ENCODE measurements at places on chromosomes 4 and X.

DNA sequence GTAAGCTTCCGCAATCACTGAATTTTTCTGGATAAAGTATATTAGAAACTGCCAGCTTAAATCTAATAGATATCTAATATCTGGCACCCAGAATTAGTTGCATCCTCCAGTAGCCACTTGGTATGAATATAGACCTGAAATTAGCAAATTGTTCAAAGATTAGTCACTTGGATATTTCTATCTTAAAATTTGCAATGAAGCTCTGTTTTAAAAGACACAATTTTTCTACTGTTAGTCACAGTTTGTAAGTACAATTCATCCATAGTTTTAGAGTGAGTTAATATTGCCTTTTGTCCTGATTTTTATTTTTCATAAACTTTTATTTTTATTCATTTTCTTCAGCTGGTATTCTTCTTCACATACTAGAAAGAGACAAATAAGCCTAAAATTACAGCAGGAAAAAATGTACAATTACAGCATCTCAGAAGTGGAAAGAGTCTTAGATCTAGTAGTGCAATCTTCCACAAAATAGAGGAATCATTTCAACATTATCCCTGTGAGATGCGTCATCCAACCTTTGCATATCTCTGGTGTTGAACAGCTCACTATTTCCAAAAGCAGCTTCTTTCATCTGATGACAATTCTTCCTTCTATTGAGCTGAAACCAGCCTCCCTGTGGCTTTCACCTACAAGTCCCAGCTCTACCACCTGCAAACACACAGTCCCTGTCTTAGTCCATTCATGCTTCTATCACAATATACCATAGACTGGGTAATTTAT, 190.0 kb upstream of the AR start:
- no peak for DNase-seq

DNA sequence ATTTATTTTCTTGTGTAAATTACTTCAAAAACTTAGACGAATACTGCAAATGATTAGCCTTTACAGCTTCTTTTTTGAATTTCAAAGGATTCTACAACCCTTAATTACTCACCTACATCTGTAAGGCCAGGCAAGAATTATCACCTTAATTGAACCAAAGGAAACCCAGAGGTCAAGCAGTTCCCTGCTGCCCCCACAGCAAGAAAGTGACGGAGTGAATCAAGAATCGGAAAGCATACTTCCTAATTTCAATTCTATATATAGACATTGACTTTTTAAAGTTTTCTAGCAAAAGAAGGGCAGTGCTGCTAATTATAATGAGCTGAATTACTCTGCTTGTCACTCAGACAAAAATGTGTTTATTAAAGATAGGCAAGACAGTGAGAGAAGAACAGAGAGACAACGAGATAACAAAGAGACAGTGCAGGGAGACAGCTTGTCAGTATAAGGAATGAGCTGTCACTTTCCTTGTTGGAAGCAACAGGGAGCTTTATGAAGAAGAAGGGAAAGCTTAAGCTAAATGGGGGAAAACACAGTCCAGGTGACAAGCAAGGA, 47.5 kb upstream of the SPANXN4 start:
- DNase-seq: no peak

DNA sequence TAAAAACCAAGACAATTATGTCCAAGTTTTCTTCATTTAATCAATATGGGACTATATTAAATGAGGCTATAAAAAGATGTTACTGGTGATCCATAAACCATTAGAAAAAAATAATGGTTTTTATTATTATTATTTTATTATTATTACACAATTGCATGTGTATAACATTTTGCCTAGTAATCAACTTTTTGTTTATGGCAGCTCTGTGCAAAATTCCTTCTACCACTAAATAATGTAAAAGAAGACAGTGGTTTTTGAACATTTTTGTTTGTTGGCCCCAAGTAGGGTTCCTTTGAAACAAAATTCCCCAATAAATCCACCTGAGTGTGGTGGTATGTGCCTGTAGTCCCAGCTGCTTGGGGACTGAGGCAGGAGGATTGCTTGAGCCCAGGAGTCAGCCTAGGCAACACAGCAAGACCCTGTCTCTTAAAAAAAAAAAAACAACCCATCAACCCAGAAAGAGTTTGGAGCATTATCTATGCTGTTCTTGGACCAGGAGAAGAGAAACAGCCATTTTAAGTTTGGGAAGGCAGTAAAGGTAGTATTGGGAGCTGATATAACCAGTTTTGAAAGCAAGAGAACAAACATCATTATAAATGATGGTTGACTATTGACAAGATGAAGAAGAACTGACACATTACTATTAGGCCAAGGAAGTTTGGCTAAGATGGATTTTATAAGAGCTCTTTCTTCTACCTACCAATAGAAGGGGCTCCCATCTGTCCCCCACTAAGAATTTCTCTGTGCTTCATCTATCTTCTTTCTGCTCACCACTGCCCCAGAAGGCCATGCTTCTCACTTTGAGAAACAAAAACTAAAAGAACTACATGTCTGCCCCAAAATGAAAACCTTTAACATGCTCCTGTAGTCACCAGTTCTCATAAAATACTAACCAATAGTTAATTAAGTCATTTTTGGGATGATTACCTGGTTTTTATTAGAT, 2.2 kb downstream of the TMEM156 start:
- no peak for DNase-seq

DNA sequence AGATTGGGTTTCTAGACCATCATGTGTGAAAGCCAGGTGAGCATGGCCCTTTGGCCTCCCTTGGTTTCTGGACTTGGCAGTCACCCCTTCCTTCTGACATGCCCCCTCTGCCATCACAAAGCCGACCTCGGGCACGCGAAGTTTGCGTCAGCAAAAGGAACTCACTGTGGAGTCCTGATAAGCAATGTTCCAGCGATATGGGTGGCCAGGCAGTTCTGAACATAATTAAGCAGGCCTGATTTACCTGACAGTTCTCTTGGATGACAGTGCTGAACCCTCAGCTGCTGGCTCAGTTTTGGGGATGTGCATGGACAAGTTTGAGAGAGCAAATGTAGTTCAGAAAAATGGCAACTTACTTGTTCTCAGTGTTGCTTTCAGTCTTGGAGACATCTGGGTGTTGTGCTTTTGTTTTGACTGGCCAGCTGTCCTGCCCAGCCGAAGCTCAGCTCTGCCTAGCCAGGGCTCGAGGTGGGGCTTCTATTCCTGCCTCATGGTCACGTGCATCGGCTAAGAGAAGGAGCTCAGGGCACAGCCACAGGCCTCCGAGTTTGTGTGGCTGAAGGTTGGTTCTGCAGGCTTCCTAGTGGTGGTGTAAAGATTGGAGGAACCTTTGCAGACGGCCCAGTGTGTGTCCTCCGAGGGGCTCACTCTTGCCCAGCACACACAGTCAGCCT, 78.3 kb downstream of the CLDN34 start:
- no peak for DNase-seq

GRCh38 chr4:148730082-148730640, 287.9 kb upstream of the NR3C2 start:
- DNase-seq: no peak

GRCh38 chr4:24607334-24607733, 23.0 kb upstream of the DHX15 start:
- no peak for DNase-seq

- no peak for DNase-seq
Measured at GRCh38 chr4:75146223-75146622, 213.3 kb downstream of the PARM1 start.

- DNase-seq: no peak
Measured at GRCh38 chr4:117783716-117784115, 250.6 kb upstream of the NDST3 start.

GRCh38 chrX:15204130-15204751, 65.6 kb downstream of the ASB9 start:
- DNase-seq: no peak

DNA sequence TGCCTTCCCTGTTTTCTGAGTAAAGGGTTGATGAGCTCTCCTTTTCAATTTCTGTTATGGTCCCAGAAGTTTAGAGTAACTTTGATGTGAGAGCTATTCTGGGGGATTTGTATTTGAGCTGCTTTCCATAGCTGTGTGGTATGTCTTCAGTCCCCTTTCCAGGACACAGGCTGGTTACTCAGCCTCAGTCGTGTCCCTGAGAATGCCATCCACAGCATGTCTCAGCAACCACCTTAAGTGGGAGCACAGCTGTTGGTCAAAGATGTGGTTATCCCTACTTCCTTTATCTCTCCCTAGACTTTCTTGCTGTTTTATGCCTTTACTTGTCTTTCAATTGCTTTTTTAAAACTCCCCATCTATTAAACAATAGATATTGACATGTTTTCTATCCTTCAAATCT, 37.8 kb downstream of the RNF175 start:
- DNase-seq: no peak

DNA sequence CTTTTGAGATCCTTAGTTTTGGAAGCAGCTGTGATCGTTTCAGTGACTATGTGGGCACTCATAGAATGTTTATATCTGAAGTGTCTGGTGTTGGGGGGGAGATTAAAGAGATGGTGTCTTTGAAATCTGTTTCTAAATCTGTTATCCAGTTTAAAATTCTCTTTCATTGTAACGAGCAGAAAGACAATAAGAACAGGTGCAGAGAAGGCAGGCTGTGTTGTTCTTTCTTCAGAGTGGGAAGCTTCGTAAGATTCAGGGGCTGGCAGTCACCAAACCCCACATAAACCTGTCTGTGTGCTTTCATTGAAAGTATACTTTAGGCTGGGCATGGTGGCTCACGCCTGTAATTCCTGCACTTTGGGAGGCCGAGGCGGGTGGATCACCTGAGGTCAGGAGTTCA, 16.3 kb upstream of the DHRSX start:
- no peak for DNase-seq

DNA sequence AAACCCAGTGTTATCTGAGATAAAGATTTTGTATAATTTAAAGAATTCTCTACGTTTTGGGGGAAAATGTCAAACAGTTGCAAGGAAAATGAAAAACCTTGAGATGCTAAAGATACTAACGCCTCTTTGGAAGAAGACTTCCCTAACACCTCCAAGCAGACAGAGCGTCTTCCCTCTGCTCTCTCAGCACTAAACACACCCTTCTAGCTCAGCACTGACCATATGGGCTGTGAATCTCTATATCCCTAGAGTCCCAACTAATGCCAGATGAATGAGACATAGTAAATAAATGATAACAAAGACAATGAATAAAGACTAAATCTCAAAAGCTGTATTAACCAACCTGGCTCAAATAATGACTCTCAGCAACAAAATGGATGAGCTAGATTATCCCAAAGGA, 13.3 kb downstream of the FUNDC1 start:
- DNase-seq: no peak

- no peak for DNase-seq
Measured at GRCh38 chr4:25343671-25344070, 31.1 kb downstream of the ZCCHC4 start.

DNA sequence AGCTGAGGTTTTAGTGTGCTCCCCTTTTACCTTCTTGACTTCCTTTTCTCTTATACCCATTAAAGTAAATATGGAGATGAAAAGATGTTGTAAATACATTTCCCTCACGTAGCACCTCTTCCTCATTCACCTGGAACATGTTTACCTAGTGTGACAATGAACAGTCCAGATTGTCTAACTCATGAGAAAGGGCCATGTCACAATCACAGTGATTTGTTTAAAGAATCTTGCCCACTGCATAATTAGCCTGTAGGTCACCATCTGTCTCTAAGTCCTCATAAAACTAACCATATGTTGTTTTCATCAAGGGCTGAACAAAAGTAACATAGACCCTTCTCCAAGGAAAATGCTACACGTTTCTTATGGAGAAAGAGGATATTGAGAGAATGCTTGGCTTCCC, 85.7 kb downstream of the TSPAN5 start:
- DNase-seq: no peak

- DNase-seq: no peak
Measured at GRCh38 chr4:177986236-177986635, 544.0 kb upstream of the AGA start.

DNA sequence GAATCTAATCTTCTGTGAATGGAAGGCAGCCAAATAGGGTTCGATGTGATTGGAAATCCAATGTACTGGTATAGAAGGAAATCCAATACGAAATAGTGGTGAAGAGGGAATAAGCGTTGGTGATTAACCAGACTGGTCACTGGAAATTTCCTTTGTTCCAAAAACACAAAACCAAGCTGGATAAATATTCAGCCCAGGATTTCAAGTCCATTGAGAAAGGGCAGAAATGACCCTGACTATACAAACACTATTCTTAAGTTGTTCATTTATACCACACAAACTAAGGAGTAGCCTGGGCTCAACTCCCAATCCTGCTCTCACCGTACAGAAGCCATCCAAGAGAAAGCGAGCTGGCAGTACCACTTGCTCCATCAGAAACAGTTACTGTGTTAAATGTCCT, 32.2 kb downstream of the PCDH19 start:
- no peak for DNase-seq

DNA sequence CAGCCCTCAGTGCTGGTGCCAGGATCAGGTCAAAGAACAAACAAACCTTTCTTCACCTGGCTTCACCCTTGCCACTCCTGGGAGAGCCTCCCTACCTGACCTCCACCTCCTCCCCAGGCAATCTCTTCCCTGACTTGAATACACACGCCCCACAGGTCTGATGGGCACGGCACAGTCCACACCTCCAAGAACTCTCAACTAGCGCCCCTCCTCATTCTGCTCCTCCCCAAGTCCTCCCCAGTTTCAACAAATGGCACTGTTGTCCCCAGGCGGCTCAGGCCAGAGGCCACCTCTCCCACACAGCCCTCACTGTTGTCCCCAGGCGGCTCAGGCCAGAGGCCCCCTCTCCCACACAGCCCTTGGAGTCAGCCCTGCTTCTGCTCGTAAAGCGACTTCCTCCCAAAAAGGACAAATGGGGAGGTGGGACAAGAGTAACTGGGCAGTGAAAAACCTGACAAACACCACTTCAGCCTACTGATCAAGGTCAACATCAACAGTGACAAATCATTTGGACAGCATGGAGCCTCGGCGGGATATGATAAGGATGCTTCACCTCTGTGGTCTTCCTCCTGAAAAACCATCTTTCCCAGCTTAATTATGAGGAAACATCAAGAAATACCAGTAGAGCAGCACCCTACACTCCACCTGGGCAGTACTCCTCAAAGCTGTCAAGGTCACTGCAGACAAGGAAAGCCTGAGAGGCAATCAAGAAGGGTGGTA, 2.9 kb downstream of the LETM1 start:
- no peak for DNase-seq

- no peak for DNase-seq
Measured at GRCh38 chr4:114563536-114564315, 34.9 kb upstream of the UGT8 start.

DNA sequence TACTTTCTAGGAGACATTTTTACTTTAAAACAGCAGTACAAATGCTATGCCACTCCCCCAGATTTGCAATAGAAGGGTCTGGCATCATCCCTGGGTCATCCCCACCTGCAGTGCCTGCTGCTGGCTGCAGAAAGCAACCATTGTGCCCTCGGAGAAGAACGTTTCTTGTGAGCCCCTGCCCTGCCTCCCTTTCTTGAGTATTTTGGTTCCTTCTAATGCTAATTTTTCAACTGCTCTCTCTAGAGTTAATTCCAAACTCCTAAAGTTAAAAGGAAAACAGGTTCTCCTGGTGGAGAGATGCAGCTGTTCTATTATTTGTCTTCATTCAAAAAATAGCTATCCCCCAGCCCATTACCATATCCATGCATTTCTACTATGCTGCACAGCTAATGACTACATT, 107.1 kb downstream of the IDS start:
- DNase-seq: no peak

GRCh38 chr4:181684310-181684709, 558.9 kb upstream of the TENM3 start:
- no peak for DNase-seq
